ENCODE measurements at places on chromosomes 5 and 9.

GRCh38 chr5:38420691-38421390, 135.6 kb downstream of the LIFR start:
- peak; percentile 71 for DNase-seq

DNA sequence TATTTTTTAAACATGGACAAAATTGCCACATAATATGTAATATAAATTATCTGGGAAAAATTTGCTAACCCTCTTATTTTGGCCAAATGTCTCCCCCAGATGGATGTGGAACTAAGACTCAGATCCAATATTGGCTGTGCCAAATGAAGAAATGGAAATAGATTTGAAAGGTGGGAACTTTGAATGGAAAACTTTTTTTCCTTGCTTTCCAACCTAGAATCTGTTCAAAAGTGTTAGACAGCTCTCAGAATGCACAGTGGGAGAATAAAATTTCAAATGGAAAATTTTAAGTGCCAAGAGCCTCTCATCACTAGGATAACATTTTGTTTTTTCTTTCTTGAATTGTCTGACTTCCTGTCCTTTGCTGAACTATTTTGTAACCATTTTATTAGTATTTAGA, 142.6 kb upstream of the GAS1 start:
- no peak for DNase-seq

DNA sequence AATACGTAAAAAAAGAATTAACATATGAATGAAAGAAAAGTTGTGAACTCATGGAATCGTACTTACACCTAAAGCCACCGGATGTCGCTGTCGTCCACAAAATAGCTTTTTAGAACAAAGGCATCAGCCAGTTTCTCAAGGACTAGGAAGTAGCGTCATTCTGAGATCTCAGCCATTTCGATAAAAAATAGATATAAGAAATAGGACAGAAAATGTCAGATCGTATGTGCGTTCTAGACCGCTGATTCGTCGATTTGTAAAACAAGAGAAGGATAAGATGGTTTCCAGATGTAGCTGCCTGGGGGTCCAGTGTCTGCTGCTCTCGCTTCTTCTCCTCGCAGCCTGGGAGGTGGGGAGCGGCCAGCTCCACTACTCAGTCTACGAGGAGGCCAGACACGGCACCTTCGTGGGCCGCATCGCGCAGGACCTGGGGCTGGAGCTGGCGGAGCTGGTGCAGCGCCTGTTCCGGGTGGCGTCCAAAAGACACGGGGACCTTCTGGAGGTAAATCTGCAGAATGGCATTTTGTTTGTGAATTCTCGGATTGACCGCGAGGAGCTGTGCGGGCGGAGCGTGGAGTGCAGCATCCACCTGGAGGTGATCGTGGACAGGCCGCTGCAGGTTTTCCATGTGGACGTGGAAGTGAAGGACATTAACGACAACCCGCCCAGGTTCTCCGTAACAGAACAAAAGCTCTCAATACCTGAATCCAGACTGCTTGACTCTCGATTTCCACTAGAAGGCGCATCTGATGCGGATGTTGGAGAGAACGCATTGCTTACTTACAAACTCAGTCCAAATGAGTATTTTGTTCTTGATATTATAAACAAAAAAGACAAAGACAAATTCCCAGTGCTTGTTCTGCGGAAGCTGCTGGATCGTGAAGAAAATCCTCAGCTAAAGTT, at the start of gene PCDHA10:
Gene PCDHA10, plus strand, starts transcription at position 126 of the 903 bp plus-strand sequence. Its CDS starts 152 bp downstream, at position 278.
- no peak for DNase-seq

GRCh38 chr9:100087218-100087617, 11.6 kb downstream of the ERP44 start:
- peak; percentile 75 for DNase-seq

DNA sequence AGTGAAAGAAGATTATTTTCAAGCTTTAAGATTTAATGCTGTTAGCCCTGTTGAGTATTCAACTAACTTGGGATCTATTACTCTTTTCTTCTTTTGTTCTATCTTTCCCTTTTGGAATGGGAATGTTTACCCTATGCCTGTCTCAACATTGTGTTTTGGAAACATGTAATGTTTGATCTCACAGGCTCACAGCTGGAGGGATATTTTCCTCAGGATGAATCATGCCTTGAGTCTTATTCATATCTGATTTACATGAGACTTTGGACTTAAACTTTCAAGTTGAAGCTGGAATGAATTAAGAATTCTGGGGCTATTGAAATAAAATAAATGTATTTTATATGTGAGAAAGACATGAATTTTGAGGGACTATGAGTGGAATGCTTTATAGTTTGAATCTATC, 607.8 kb upstream of the PTGER4 start:
- peak; percentile 56 for DNase-seq

DNA sequence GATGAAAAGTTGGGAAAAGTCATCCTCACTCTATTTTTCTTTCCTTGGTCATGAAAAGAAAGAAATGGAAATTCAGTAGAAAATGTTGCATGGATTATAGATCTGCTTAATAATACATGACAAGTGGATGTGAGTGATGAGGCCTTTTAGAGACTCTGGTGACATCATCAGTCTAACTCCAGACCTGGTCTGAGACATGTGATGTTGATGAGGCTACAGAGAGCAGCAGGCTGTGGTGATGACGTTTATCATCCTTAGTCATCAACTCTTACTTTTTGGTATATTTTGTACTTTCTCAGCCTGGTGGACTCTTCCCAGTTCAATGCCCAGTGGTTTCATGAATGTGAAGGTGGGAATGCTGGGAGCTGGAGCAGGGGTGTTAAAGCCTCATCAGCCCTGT, 116.4 kb downstream of the TTLL11 start:
- DNase-seq, result peak; percentile 74

DNA sequence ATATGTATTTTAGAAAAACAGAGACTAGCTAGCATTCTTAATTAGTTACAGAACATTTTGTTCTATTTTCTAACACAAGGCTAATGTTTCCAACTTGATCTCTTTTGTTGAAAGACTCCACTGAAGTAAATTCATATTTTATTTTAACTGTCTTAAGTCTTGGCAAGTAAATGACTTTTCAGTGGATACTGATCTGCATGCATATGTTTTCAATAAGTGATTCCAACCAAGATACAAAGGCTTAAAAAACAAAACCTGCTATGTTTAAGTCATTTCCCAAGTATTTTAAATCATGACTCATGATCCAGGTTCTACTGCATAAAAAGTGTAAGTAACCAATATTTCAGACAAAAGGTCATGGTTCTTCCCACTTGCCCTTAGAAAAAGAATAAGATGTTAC, 5.7 kb downstream of the CDO1 start:
- peak; percentile 44 for DNase-seq

DNA sequence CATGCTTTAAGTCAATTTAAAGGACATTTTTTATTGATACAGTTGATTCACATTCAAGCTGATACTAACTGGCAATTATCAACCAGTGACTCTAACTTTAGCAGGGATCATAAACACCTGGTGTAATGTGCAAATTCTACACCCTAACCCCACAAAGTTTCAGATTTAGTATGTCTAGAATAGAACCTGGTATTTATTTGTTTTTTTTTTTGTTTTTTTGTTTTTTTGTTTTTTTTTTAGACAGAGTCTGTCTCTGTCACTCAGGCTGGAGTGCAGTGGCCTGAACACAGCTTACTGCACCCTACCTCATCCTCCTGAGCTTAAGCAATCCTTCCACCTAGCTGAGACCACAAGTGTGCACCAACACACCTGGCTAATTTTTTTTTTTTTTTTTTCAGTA, 311.2 kb upstream of the SEMA6A start:
- no peak for DNase-seq

DNA sequence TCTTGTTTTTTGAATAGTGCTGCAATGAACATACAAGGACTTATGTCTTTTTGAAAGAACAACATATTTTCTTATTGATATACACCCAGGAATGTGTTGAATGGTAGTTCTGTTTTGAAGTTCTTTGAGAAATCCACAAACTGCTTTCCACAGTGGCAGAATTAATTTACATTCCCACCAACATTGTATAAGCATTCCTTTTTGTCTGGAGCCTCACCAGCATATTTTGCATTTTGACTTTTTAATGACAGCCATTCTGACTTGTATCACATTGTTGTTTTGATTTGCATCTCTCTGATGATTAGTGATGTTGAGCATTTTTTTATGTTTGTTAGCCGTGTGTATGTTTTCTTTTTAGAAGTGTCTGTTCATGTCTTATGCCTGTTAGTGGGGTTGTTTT, 524.9 kb downstream of the SEMA5A start:
- DNase-seq, result no peak

- no peak for DNase-seq
These were observed 73.3 kb downstream of the DPYSL3 start for GRCh38 chr5:147436596-147436995.

- no peak for DNase-seq
These were observed 69.0 kb upstream of the ZSWIM6 start for GRCh38 chr5:61263072-61263471.

GRCh38 chr5:157600252-157600651, 24.7 kb upstream of the ADAM19 start:
- no peak for DNase-seq

- no peak for DNase-seq
These were observed 21.5 kb upstream of the MRNIP start for GRCh38 chr5:179880066-179880650.

DNA sequence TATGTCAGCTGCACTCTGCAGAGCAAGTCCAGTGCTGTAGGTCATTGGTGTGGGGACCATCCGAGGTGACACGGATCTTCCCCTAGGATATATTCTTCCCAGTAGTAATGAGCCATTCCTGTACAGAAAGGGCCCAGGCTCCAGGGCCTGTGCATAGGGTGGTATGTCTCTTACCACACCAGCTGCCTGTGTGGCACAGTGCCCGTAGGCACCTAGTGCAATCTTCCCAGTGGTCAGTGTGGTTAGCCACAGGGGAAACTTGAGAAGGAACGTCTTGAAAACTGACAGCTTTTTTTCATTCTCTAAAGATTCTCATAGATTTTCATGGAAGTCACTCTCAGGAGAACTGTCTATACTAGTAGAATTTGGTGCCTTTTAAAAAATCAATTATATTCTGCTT, 39.8 kb downstream of the CYSTM1 start:
- DNase-seq, result peak; percentile 84

GRCh38 chr5:42267091-42267490, 156.1 kb upstream of the GHR start:
- no peak for DNase-seq

- no peak for DNase-seq
These were observed 164.7 kb downstream of the TMEM167A start for GRCh38 chr5:82912462-82912861.

DNA sequence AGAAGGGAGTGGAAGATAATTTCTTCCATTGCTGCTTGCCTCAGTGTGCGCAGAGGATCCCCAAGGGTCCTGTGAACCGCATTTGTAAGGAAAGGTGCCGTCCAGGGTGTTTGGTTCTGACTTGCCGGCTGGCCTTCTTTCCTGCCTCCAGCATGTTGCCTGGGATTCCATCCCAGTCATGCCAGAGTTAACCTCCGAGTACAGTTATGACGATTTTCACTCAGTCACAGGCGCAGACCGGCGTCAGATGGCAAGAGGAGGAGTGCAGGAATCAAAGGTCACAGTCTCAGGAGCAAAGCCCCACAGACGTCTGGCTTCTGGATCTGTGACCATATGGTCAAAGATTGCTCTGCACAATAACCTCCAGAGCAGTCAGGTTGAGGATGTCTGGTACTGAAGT, 5.9 kb upstream of the GADD45G start:
- DNase-seq, result no peak

DNA sequence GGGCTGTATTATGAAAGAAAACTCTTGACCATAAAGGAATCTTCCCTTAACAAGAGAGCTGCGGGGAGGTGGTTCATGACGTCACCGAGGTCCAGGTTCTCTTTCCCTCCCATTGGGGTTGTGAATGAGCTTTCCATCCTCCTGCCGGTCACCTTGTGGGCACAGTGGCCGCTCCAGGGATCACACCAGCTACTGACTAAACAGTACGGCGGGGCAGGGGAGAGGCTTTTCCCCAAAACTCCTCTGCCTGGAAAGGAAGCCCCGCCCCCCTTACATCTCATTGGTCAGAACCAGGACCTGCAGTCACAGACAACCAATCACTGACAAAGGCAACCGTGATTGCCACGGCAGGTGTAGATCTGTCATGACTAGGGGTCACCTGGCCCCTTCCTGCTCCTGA, 35.6 kb downstream of the ROR2 start:
- no peak for DNase-seq

DNA sequence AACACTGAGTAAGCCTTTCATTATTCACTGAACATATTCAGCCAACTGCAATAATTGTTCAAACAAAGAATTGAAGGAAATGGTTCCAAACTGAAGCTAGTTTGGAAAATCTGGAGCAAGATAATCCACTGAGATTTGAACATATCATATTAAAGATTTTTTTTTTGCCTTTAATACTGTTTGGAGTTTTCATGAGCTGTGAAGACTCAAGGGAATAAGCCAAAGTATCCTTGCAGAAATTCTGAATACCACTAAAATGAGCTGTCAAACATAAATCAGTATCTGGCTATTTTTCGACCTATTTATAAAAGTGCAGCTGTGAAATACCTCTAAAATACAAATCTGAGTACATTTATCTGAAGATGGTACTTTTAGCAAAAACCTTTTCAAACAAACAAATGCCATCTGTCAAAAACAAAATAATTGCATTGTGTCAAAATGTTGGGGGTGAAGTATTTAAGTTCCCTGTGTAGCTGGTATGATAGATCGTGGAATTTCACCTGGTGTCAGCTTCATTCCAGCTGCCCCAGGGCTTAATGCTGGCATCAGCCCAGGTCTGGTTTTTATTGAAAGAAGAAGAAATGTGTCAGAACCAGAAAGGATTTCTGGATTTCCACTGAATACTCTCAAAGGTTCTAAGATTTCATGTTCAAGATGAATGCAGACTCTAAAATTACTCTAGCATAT, 149.0 kb upstream of the GRAMD2B start:
- no peak for DNase-seq

DNA sequence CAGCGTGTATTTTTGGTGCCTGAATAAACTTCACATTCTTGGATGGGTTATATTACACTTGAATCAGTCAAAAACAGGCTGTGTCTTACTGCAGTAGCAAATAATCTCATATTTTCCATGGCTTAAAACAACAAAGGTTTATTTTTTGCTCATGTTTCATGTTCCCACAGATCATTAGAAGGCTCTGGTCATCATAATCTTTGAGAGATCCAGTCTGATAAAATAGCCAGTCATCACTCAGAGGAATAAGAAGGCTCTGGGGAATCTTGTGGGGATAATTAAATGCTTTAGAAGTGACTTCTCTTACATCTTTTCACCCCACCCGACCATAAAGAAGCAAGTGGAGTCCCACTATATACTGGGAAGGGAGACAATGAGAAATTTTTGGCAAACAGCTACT, 417.7 kb downstream of the PSAT1 start:
- peak; percentile 13 for DNase-seq

- DNase-seq, result no peak
These were observed 302.8 kb downstream of the EFNA5 start for GRCh38 chr5:107367939-107368338.

- no peak for DNase-seq
These were observed 432.6 kb downstream of the CYLC2 start for GRCh38 chr9:103427696-103428095.
